ENCODE measurements at places on chromosomes 2 and 18.

DNA sequence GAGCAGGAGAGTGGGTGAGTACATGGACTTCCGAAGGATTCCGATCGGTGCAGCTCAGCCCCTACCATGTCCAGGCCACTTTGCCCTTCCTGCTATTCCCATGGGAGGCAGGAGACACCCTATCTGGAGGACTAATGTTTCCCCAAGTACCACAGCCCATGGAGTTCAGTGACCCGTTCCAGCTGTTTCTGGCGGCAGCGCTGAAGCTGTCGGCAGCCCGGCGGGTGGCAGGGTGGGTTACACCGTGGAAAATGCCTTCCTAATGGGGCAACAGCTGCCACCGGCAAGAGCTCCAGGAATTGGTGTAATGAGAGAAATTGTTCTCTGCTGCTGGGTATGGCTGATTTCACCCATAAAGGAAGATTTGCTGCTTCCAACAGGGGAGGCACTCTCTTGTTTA lies 98.3 kb downstream of the MYCN start:
- DNase-seq = no peak

DNA sequence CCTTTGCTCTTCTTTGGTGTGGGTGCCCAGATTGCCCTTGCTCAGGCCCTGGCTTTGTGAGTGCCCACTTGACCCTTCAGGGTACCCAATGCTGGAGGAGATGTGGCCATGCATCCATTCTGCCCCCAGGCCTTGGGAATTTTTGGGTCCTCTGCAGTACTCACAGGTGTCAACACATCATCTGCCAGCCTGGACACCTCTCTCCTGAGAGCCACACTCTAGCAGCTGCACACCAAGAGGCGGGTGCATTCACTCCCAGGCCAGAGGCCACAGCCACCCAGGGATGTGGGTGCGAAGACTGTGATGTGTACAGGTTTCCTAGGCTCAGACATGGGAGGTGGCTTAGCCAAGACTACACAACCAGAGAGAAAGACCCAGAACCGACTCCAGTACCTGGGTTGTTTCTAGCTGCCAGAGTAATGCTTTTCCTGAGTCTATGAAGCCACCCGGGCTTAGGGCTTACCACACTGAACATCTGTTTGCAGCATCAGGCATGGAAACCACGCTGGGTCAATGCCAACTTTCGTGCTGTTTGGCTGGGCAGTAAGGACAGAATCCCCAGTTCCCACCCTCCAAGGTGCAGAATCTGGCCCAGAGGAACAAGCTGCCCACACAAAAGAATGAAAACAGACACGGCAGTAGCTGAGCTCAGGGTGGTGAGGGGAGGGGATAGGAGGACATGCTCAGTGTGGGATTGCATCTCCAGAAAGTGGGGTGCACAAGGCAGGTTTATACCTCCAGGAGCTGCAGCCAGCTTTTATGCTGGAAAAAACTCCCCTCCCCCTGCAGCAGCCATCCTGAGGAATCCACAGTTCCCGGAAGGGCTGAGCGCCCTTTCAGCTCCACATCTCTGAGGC lies 40.1 kb downstream of the KCNF1 start:
- no peak for DNase-seq

DNA sequence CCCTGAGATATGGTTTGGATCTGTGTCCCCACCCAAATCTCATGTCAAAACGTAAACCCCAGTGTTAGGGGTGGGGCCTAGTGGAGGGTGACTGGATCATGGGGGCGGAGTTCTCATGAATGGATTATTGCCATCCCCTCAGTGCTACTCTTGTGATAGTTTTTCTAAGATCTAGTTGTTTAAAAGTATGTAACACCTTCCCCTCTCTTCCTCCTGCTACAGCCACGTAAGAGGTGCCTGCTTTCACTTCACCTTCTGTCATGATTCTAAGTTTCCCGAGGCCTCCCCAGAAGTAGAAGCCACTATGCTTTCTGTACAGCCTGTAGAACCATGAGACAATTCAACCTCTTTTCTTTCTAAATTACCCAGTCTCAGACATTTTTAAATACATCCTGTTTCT lies 16.9 kb downstream of the PUM2 start:
- DNase-seq = no peak

GRCh38 chr2:190060019-190060418 lies 2.5 kb downstream of the MSTN start:
- no peak for DNase-seq

DNA sequence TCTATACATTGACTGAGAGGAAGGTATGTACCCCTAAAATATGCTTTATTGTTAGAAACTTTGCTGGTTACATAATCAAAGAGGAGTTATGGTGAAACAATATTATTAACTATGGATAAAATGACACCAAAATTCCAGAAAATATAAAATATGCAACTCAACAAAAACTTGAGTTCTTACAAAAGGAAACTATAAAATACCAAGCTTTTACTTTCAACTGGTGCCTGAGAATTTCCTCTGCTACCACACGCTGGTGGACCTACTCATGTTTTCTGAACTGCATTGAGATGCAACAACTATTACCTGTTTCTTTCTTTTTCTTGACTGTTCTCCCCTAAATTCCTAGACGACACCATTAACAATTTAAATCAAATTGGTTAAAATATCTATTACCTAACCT lies 8.2 kb upstream of the NFE2L2 start:
- no peak for DNase-seq

DNA sequence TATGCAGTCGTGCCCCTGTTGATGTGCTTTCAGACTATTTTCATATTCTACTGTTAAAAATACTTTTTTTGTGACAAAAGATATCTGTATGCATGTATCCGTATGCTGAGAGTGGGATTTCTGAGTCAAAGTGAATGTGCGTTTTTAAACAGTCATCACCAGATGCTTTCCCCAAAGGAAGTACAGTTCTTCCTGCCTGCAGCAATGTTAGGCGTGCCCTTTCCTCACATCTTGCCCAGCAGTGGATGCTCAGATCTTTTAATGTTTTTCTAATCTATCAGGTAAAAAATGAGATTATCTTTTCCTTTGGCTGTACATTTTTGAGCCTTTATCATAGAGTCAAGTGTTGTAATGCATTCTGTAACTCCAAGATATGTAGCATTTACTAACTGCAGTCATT lies 111.7 kb downstream of the PTPRM start:
- DNase-seq = no peak

- no peak for DNase-seq
These were observed 16.0 kb upstream of the CNDP2 start for GRCh38 chr18:74480149-74480651.
